IPS DF 19.7 (cell line): ENCODE measurements at places on chromosomes 11 and 22.

GRCh38 chr11:20373568-20374209, 10.2 kb downstream of the HTATIP2 start:
- DNase-seq = no peak

- no peak for DNase-seq
Measured at GRCh38 chr11:112156956-112157766, 6.7 kb downstream of the IL18 start.

- no peak for DNase-seq
Measured at GRCh38 chr11:134950692-134951304, 538.8 kb upstream of the B3GAT1 start.

DNA sequence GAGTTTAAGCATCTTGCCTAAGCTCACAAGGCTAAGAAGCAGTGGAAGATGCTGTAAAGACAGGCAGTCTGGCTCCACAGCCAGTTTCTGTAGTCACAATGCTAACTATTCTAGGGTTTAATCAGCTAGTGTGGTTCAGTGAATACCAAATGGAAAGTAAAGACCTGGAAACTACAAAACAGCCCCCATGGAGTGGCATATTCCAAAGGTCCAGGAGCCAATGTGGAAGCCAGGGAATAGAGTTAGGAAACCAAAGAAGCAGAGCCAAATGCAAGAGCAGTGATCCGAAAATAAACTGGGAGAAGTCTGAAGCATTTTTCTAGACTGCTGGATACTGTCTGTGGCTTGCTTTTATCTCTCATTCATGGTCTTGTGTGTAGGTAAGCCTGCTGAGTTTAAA, 731.2 kb upstream of the ANO5 start:
- no peak for DNase-seq
